ENCODE measurements at places on chromosomes 3 and 15.

DNA sequence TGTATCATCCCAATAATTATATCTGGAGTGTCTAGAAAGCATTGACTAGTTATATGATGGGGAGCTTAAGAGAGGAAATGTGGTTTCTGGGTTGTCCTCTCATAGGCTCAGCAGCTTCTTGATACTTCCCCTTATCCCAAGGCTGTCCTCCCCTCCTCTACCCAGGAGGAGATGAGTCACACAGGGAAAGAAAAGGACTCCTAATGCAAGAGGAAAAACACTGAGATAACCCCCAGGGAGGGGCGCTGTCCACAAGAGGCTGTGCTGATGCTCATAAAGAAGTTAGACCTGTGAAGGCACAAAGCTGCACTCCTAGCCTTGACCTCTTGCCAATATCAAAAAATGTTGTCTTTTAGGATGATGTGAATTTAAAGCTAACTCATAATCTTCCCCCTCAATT lies 28.8 kb upstream of the GYG1 start:
- peak; percentile 49 for DNase-seq

- no peak for DNase-seq
These were observed 12.1 kb downstream of the EAF1 start for GRCh38 chr3:15439476-15439875.

DNA sequence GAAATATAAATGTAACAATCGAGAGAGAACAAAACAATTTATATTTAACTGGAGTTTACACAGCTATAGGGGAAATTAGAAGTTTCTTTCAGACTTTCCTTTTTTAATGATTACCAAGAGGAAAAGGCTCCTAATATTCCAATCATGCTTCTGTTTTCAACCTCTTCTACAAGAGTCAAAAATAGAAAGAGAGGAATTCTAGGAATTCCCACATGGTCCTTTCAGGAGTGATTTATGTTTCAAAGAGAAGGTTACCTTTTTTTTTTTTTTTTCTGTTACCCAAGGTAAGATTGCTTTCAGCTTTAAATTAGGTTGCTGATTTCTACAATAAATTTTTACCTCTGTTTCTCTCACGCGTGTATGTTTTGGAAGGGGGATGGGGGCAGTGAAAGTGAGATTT lies 355.3 kb upstream of the DCBLD2 start:
- DNase-seq: no peak

DNA sequence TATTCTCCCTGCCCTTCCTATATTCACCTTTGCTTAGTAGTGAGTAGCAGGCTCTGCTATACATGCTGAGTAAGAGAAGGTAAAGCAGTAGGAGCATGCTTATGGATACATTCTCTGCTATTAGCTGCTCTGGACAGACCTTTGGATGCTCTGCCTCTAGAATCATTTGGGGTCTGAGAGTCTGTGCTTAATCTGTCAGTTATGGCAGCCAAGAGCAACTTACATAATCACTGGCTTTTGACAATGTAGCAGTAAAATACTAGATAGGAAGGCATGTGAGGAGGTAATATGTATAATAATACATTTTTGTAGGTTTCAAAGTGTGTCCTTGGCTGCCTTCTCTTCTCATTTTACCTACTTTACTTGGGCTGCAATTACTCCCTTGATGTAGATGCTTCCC lies 277.7 kb downstream of the GAP43 start:
- no peak for DNase-seq

DNA sequence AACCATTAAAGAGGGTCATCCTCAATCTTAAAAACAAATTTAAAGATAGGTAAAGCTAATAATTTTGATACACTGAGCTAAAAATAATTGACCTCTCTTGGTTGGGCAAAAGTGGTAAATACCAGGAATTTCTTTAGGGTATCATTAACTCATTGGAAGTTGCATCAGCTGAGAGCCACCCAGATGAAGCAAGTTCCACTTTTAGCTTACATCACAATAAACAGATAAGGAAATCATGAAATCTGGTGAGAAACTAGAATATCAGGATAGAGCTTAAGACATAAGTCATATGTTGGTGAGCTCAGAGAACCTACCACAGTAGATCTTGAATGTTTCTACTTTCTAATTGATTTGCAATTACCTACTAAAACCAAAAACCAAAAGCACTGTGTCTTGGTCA lies 97.4 kb upstream of the SLC2A2 start:
- peak; percentile 36 for DNase-seq

- DNase-seq: no peak
These were observed 672.5 kb downstream of the NSUN3 start for GRCh38 chr3:94735354-94735753.

GRCh38 chr15:51323749-51324148 lies 14.6 kb downstream of the CYP19A1 start:
- no peak for DNase-seq

DNA sequence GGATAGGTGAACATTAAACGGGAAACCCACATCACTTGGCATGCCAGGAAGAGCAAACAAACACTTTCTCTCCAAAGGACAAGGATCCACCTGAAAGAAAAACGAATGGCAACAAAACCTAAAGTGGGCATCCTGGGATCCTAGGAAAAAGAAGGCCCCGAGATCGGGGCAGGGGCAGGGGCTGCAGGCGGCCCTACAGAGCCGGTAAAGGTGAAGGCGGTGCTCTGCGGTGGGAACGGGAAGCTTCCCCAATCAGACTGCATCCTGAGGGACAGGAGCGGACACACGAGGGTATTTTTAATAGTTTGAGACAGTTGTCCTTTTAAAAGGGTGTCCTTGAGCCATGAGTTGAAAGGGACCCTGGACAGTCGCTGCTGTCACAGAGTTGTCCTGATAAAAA lies 24.9 kb upstream of the GABRA5 start:
- DNase-seq: no peak

DNA sequence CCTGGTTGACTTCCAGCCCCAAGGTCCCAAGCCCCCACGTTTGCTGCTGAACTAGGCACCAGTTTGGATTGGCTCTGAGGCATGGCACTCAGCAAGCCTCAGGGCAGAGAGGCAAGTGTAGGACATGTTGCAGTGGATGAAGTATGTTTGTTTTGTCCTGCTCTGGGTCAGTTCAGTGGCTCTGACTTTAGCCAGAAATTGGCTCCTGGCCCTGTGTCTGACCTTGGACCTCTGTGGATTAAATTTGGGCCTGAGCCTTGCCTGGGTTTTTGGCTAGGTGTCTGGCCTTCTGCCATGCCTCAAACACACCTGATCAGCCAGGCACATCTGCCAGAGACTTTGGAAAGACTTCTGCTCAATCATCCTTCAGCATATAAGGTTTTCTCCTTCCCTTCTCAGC lies 3.6 kb upstream of the MRAS start:
- DNase-seq: no peak

DNA sequence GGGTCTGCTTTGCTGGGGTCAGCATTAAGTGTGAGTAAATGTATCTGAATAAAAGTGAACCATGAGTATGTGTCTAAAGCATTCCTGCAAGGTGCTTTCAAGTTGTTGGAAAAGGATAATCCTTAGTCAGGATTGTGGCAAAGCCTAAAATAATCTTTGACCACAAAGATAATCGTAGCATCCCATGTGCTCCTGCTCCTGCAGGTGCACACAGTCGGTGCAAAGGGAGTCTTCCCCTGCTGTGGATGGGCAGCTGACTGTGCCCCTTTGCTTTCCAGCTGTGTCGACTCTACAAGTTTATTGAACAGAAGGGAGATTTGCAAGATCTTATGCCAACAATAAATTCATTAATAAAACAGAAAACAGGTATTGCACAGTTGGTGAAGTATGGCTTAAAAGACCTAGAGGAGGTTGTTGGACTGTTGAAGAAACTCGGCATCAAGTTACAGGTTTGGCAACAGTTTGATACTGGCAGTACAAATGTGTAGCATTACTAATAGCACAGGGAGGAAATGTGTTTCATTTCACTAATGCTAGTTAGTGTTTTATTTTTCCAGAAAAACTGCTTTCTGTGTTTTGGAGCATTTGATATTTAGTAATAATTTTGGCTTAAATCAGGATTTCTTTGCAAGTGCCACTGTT lies 22.6 kb downstream of the SRP14 start:
- DNase-seq: no peak

DNA sequence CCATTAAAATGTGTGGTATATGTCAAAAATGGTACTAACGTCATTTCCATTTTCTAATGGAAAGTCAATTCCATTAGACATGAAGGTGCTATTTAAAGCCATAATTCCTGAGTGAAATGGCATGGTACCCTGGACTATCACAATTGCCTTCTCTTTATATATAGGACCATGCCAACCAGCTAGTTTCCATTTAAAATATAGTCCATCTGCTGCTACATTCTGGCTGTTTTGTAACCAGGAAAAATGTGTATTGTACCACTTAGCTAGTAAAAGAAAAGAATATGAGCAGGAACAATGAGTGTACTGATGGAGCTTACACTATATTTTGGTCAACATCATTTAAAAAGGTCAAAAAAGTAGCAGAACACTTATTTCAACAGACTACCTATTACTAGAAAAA lies 30.4 kb upstream of the HDC start:
- DNase-seq: no peak

GRCh38 chr3:4721511-4721911 lies 228.4 kb downstream of the ITPR1 start:
- DNase-seq: no peak

DNA sequence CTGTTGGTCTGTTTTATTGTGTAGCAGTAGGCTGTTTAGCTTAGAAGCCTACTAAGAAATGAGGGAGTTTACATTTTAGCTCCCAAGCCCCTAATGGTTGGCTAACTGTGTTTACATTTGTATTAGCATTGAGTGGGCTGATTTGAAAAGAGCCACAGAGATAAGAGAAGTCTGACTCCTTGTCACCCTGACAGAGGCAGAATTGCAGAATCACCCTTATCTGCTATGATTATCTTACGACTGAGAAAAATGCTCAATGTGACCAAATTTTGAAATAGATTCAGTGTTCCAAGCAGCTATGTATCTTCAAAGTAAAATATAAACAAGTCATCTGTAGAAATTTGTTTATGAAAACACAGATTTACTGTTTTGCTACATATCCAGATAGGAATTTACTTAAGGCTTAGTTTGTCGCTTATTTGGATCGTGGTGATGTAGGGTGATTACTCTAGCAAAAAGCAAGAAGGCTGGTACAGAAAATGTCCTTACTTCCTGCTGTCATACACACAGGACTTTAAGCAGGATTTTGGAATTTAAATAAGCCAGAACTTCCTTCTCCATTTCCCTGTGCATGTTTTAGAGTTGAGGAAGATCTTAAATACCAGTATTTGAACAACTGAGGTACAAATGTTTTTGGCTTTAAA lies 19.0 kb downstream of the SEMA6D start:
- no peak for DNase-seq

DNA sequence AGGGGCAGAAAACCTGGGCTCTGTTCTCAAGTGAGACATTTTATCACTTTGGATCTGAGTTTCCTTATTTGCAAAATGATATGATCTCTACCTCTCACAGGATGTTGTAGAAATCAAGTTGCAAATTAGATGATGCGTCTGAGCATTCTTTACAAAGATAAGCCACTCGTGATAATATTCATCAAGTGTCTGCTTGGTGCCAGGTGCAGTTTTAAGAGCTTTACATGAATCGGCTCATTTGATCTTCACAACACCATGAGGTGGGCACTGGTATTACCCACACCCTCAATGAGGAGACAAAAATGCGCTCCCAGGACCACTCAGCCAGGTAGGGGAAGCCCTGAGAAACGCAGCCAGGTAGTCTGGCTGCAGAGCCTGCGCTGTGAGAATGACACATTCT lies 59.1 kb upstream of the CA12 start:
- DNase-seq: no peak

DNA sequence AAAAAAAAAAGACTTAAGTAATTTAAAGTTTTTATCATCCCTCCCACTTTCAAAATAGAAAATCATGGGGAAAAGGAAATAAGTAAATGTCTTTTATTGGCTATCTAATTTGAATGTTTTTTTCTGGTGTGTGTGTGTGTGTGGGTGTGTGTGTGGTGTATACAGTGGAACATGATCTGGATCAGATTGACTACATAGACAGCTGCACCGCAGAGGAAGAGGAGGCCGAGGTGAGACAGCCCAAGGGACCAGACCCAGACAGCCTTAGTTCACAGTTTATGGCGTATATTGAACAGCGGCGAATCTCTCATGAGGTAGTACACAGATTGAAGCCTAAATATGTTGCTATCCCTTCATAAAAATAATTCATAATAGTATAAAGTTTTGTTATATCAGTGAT lies 44.5 kb downstream of the LRCH3 start:
- DNase-seq: no peak

DNA sequence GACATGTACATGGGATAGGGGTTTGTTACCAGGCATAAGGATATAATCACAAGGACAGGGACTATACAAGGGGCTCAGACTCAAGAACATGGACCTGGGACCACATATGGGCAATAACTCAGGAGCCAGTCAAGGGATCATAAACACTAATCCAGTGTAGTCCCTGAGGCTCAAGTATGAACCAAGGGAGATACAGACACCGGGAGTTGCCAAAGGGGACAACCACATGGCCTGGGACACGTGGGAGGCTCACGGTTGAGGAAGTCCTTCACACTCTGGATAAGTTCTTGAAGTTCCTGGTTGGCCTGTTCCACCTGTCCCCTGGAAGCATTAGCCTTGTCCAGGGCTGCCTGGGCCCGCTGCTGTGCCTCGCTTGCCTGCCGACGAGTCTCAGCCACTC lies 1.8 kb upstream of the USP19 start:
- no peak for DNase-seq
